ENCODE measurements at places on chromosomes 6 and 20.

GRCh38 chr6:8481727-8482126 lies 46.4 kb upstream of the SLC35B3 start:
- no peak for DNase-seq

GRCh38 chr6:123529843-123530242 lies 106.9 kb downstream of the TRDN start:
- DNase-seq: no peak

DNA sequence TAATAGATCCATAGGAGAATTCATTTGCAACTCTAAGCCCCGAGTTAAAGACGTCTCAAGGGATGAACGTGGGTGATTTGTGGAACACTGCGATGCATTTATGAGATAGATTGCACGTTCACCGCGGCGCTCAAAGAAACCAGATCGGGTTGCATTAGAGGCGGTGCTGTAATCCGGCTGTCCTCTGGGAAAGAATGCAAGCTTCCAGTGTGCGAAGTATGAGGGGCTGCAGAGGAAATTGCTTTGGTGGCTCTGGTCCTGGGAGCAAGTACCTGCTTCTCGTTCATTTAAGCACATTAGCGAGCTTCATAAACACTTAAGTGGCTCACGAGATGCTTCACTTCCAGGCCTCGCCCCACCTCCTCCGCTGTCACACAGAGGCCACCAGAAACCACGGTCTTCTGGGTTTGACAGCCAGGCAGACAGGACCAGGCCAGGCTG lies 182.3 kb downstream of the CDH4 start:
- no peak for DNase-seq

GRCh38 chr6:169265486-169266131 lies 12.0 kb upstream of the THBS2 start:
- DNase-seq: no peak

DNA sequence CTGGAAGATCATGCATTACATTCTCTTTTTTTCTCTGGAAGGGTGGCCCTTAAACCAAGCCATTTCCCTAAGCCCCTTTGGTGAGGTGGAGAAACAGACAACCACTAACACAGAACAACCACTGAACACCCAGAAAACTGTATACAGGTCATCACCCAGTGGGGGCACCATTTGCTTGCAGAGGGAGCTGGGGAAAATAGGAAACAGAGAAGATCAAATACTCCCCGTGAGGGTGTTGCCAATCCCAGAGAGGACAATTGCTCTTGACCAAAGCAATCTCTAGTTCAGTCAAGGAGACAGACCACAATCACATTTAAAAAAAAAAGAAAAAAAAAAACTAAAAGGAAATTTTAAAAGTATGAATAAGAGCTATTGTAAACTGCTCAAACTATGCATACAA lies 865 bp upstream of the DAAM2 start:
- no peak for DNase-seq

GRCh38 chr6:107493158-107494057 lies 3.5 kb downstream of the SOBP start:
- peak; percentile 38 for DNase-seq

- DNase-seq: no peak
Observed at GRCh38 chr20:37759052-37759553, 65.3 kb downstream of the CTNNBL1 start.

GRCh38 chr20:49599746-49600113 lies 31.8 kb upstream of the PTGIS start:
- DNase-seq: no peak

- no peak for DNase-seq
Observed at GRCh38 chr20:14450256-14450655, 112.8 kb upstream of the FLRT3 start.

GRCh38 chr6:170182781-170183120 lies 108.1 kb downstream of the DLL1 start:
- no peak for DNase-seq

GRCh38 chr20:31842471-31843157 lies 2.8 kb downstream of the FOXS1 start:
- no peak for DNase-seq

DNA sequence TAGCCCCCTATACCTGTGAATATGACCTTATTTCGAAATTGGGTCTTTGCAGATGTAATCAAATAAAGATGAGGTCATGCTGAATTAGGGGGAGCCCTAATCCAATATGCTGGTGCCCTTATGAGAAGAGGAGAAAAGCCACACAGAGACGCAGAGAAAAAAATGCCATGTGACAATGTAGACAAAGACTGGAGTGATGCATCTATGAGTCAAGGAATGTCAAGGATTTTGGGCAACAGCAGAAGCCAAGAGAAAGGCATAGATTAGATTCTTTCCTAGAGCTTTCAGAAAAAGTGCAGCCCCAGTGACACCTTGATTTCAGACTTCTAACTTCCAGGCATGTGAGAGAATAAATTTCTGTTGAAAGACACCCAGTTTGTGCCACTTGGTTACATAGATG lies 47.4 kb upstream of the HS3ST5 start:
- no peak for DNase-seq

GRCh38 chr6:56963043-56963442 lies 8.1 kb downstream of the BEND6 start:
- no peak for DNase-seq

DNA sequence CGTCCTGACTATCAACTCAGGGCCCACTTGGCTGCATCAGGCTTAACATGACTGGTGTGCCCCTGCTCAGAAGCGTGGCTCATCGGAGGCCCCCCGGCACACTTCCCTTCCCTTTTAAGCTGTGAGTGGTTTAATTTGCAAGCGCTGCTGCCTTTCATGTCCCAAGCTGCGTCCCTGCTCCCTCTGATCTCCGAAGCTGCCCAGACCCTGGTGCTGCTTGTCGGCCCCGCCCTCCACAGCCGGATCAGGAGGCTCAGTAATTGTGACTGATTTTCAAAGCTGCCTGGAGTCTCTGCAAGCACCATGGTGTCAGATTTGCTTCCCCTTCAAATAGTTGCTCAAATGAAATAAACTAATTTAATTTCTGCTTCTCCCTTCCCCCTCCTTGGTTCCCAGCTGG lies 71.1 kb downstream of the CDH22 start:
- DNase-seq: no peak

- DNase-seq: no peak
Observed at GRCh38 chr20:1817577-1818211, 77.5 kb upstream of the SIRPA start.

- peak; percentile 20 for DNase-seq
Observed at GRCh38 chr6:68975064-68975463, 340.0 kb downstream of the ADGRB3 start.

DNA sequence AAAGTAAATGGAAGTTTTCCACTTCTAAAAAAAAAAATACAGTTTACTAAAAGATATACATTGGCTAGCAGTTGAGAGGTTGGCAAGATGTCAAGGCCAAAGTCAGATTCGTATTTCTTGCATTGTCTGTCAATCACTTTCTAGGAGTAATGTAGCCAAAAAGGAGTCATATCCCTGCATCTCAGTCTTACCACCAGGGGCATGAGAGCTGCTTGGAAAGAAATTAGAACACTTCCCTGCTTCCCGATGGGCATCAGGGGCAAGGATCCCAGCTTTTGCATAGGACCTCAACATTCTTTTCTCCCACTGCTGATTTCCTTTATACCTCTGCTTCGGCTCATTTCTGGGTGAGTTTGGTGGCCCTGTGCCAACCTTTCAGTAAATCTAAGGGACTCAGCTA lies 581.0 kb upstream of the MAP3K7 start:
- DNase-seq: no peak

DNA sequence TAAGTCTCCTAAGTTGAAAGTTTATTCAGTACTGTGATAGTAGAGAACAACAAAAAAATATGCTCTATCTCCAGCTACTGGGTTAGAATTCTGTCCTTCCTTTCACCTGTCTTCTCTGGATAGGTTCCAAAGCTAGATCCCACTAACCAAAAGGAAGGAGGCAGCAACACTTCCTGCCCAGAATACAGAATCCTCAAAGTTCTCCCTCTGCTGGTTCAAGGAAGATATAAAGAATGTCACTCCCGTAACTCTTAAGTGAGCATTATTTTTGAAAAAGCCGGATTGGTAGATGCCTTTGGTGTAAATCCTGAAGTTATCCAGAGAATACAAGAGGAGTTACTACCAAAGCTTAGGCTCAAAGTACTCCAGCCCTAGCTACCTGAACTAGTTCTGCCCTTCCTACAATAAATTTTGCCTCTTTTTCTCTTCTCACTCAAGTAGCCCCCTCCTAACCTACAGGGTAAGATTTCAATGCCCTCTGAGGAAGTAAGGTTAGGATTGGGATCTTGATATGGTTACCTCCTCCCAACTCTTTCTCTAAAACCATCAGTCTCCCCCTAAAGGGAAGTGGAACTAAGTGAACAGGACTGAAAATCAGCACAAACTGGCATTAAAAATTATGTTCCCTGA lies 26.0 kb upstream of the CRIP3 start:
- peak; percentile 26 for DNase-seq

DNA sequence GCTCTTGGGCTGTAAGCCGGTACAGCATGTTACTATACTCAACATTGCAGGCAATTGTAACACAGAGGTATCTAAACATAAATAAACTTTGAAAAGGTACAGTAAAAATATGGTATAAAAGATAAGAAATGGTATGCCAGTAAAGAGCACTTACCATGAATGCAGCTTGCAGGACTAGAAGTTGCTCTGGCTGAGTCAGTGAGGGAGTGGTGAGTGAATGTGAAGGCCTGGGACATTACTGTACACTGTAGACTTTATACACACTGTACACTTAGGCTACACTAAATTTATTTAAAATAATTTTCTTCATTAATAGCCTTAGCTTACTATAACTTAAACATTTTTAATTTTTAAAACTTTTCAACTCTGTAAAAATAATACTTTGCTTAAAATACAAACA lies 37.8 kb upstream of the ANKEF1 start:
- DNase-seq: no peak

- no peak for DNase-seq
Observed at GRCh38 chr6:117396228-117396627, 29.5 kb downstream of the ROS1 start.

DNA sequence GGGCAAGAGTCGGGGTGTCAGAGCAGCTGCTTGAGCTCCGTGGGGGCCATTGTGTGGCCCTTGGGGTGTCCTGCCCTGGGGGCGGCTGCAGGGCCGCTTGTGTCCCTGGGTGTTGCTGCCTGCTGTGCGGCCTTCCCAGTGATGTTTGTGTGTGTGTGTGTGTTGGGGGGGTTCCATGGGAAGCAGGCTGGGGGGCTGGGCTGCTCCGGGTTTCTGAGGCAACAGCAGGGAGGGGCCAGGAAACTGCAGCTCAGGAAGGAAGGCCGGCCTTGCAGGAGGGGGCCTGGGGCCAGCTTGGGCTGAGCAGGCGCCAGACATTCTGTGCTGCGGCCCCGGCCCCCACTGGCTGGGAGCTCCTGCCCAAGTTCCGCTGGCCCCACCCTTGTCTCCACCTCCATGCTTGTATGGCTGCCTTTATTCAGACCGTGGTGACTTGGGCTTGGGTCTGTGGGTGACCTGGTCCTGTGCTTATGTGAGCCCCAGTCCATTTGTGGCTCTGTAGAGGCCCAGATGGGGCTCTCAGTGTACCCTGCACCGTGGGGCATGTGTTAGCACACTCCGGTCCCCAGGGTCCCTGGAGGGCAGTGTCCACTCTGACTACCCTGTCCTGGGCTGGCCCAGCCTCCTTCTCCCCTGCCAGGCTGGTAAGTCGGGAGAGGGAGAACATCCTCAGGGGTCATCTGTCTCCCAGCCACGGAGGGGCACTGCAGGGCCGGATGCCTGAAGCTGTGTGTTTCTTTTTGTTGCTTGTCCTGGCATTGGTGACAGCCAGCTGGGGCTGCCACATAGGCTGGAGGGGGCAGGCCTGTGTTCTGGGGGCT lies 4.6 kb upstream of the SOX18 start:
- peak; percentile 50 for DNase-seq

- DNase-seq: no peak
Observed at GRCh38 chr20:51211191-51211590, 188.3 kb upstream of the KCNG1 start.

DNA sequence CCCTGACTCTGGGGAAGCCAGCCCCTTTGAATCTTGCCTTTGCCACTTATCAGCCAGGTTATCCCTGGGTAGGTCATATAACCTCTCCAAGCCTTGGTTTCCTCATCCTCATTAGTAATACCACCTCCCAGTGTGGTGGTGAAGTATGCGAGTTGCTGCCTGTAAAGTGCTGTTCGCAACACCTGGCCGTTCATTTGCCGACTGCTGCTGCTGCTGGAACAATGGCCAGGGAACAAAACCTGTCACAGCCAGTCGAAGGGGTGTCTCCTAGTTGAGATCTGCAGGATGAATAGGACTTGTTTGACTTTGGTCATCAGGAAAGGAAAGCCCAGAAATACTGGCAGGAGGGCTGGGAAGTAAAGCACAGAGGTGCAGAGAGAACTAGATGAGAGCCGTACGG lies 6.1 kb downstream of the MANBAL start:
- DNase-seq: no peak

DNA sequence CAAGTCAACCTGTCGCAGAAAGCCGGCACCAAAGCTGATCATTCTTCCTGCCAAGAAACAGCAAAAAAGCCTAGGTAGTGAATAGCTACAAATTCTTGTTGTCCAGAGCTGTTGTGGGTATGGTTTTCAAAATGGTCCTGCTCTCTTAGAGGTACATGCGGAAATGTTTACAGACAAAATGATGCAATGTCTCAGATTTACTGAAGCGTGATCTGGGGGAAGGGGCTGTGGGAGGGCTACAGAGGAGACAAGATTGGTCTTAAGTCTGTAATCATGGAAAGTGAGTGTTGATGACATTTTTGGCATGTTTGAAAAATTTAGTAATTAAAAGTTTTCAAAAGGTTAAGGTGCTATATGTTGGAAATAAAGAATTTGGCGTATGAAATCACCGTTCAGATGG lies 6.2 kb downstream of the NTSR1 start:
- no peak for DNase-seq

DNA sequence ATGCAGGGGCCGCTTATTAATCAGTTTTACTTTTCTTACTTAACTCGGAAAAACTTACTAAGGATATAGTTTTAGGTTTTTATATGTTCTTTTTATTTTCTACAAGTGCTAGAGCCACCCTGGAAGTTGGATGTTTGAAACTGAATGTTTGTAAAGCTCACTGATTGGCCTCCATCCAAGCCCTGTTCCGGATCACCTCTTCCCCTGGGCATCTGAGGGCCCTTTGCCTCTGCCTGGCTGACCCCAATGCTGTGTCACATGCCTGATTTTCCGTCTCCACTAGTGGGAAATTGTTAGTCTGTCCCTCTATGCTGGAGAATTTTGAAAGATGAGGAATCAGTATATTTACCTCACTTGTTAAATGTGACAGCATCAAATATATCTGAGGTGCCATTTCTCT lies 79.3 kb downstream of the SLC35F1 start:
- no peak for DNase-seq

DNA sequence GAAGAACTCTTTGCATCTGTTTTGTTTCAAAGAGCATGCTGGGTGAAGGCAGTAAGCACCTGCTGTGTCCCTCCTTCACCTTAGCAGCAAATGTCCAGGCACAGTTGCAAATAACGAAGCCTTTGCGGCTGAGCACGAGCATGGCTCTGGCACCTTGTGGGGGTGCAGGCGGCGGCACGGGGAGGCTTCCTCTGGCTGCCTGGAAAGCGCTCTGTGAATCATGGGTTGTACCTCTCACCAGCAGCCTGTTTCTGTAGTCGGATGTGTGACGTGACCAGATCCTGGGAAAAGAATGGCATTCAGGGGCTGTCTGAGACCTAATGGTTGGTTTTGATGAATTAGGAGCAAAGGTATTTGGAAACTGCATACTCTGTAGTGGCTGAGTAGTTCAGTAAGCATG lies 144.8 kb downstream of the DTNBP1 start:
- DNase-seq: no peak

- no peak for DNase-seq
Observed at GRCh38 chr6:118771253-118771652, 119.9 kb upstream of the CEP85L start.
